ENCODE measurements at places on chromosomes 7 and 10. TPM values are rescaled to one million over a fixed set of nuclear protein-coding genes. Genes with fewer than 3 reads are reported as not detected.

Gene PLCE1
- total RNA-seq: 1.1 TPM

Gene LRCH4
- 7.7 TPM for total RNA-seq

Gene TAS2R3
- 1.2 TPM for total RNA-seq

Gene MBLAC1
- total RNA-seq: 2.2 TPM

Gene NXPH1
- total RNA-seq: not detected

Gene HTRA1
- total RNA-seq: 227 TPM

Gene CALHM1
- total RNA-seq: not detected

Gene CASP2
- total RNA-seq: 5.9 TPM

Gene ARMC3
- total RNA-seq: not detected

Gene KCNH2
- 2.7 TPM for total RNA-seq

Gene CPN1
- total RNA-seq: not detected

Gene UPK3BL1
- 11.1 TPM for total RNA-seq

Gene LIPK
- total RNA-seq: not detected

Gene ZNF365
- 2.8 TPM for total RNA-seq

Measured in smooth muscle cell of the umbilical artery (primary cell).